T-helper 2 cell treated with Interferon-gamma antibody and Interleukin-4, amounts not matched to agents 5 μg/mL and 100 μg/mL, for 36 hours (primary cell): ENCODE measurements at places on chromosomes 2 and 18.

GRCh38 chr2:176493909-176494308 is 224.7 kb downstream of the MTX2 start:
- DNase-seq: no peak

DNA sequence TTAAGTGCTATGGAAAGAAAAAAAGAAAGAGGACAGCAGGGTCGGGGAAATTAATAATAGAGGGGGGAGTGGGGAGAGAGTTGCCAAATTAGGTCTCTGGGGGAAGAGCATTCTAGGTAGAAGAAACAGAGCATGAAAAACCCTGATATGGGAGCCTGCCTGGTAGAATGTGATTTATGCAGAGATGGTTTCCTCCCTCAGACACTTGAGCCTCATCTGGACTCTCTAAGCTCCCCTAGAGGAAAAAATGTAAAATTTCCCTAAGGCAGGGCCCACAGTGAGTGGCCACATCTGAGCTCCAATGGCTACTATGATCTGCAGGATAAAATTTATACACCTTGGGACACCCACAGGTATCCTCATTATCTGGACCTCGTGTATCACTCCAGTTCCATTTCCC is 20.6 kb upstream of the EPAS1 start:
- no peak for DNase-seq

DNA sequence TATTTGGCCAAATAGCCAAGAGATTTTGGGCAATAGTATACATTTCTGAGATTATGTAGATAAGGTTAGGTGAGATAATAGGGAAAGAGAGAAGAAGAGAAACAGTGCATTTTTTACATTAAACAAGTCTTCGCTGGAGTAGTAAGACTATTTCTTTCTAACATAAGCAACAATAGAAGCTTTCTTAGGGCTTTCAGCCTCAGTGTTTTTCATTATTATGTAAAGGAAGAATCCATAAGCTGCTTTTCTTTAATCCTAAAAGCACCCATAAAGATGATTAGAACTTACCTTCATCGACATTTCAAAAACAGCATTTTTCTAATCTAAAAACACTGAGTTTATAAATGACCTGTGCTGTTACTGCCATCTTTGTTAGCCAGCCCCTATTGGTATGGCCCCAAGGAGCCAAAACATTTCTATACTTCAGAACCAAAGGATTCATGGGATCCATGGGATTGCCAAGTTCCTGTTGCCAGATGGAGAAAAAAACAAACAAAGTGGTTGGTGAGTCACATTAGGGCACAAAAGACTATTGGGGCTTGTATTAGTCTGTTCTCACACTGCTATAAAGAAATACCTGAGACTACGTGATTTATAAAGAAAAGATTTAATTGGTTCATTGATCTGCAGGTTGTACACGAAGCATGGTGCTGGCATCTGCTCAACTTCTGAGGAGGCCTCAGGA is 88.2 kb downstream of the SCG2 start:
- no peak for DNase-seq

DNA sequence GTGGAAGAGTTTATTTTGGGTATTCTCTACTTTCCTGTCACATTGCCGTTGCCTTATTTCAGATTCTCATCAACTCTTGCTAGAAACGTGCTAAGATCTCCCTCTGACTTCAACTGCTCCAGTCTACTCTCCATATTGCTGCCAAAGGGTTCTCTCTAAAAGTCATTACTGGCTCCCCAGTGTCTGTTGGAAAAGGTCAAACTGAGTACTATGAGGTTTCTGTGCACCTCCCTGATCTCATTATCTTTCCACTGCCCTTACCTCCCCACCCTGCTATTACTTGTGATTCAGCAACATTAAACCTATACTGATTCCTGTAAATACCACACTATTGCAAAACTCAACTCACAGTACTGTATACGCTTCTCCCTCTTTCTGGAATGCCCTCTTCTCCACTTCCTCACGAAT is 1.9 kb upstream of the KRCC1 start:
- DNase-seq: no peak

GRCh38 chr2:133409581-133410285 is 158.5 kb downstream of the NCKAP5 start:
- DNase-seq: no peak

- DNase-seq: peak; percentile 32
Observed at GRCh38 chr2:223896833-223897311, 48.3 kb downstream of the WDFY1 start.

GRCh38 chr2:130894326-130894942 is 57.7 kb downstream of the ARHGEF4 start:
- no peak for DNase-seq

GRCh38 chr2:85862426-85862825 is 26.4 kb downstream of the ST3GAL5 start:
- no peak for DNase-seq

GRCh38 chr2:725468-725867 is 48.3 kb upstream of the TMEM18 start:
- DNase-seq: no peak

DNA sequence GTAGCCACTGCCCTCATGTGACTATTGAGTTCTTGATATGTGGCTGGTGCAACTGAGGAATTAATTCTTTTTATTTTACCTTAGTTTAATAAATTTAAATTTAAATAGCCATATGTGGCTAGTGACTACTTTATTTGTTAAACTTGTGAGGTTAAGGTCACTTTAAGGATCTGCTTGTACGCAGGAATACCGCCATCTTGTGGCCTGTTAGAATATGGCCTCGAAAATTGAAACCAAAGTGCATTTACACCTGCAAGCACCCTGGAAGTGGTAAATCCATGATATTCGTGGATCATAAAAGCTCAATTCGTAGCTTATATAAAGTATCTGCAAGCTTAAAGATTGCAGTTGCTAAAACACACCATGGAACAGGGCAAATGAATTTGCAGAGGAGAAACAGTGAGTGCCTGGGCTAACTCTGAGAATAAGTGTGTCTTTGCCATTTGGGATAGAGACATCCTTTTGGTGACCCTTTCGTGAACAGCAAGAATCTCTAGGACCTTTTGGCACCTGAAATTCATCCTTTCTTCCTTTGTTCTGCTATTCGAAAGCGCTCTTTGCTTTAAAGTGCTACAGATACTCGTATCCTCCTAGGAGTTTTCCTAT is 59.9 kb upstream of the REG3A start:
- no peak for DNase-seq

DNA sequence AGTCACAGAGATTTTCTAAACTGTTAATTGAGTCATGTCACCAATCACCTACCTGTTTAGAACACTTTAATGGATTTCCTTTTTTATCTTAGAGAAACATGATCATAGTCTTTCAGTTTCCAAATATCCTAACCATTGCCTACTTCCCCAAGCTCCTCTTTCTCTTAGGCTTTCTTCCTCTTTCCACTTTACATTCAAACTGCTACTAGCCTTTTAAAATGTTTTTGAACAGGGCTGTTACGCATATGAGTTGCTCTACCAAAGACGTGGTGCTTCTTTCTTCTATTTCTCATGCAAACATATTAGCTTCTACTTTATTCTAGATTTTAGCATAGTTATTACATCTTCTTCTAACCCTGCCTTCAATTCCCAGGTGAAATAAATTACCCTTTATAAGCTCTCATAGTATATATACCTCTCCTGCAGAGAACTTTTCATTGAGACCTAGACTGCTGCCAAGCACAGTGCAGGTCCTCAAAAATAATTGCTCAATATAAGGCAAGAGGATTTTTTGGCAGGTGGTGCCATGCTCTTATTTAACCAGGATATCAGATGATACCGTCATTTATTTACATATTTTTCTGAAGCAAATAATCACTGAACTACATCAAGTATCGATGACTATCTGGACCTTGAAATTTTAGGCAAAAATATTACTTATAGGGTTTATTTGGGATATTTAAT is 937.1 kb downstream of the TSN start:
- no peak for DNase-seq

DNA sequence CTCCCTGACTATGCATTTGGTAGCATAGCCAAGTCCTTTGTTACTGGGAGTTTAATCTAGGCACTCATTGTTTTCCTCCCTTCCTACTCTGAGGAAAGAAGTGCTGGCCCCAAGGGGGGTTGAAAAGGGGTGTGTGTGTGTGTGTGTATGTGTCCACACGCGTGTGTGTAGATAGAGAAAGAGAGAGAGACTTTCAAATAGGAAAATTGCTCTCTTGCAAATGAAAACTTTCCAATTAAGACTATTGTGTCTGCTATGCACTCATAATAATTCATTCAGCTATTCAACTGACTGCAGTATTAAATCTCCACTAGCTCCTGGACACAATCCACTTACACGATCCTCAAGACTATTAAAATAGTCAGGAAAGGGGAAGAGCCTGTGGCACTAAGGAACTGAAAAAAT is 92.9 kb upstream of the CSRNP3 start:
- no peak for DNase-seq

- DNase-seq: no peak
Observed at GRCh38 chr18:36315736-36316135, 18.2 kb downstream of the FHOD3 start.

GRCh38 chr2:46786228-46786627 is 129.4 kb downstream of the MCFD2 start:
- no peak for DNase-seq

DNA sequence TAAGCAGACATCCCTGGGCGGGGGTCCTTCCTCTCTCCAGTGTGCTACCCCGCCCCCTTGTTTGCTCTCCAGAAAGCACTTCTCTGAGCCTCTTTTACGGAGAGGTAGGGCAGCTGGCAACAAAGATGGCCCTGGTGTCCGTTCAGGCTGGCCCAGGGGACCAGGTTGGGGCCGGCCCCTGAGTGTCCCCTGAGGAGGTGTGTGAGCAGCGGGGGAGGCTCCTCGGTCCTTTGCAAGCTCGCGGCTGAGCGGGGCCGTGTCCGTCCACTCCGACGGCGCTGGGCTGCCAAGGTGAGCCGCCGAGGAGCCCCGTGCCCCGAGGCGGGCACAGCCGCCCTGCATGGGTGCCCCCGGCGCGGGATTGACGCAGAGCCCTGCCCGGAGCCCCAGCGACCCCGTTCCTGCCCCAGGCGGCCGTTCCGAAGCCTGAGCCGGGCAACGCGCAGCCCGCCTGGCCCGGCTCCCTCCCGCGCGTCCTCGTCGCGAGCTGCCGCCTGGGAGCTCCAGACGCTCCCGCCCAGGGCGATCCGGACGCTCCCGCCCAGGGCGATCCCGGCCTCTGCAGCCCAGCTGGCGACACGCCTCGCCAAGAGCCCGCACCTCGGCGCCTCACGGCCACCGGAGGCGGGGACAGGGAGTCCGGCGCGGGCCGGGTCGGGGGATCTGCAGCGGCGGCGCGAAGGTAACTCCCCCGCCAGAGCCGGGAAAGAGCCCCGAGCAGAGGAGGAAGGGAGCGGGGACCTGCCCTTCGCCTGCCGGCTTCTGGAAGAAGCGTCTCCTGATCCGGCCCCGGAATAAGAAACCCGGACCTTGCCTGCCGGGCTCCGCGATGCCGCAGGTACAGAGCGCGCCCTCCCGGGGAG is at the start of gene PROKR1:
Gene PROKR1 (plus strand): TSS at position 569 of the 863 bp plus-strand sequence. CDS start 2,243 bp downstream, outside the sequence.
- DNase-seq: no peak

- no peak for DNase-seq
Observed at GRCh38 chr2:135664623-135665068, 77.0 kb upstream of the UBXN4 start.
